ENCODE measurements at places on chromosomes 7 and 10. TPM values are rescaled to one million over a fixed set of nuclear protein-coding genes. Genes with fewer than 3 reads are reported as not detected.

DNA sequence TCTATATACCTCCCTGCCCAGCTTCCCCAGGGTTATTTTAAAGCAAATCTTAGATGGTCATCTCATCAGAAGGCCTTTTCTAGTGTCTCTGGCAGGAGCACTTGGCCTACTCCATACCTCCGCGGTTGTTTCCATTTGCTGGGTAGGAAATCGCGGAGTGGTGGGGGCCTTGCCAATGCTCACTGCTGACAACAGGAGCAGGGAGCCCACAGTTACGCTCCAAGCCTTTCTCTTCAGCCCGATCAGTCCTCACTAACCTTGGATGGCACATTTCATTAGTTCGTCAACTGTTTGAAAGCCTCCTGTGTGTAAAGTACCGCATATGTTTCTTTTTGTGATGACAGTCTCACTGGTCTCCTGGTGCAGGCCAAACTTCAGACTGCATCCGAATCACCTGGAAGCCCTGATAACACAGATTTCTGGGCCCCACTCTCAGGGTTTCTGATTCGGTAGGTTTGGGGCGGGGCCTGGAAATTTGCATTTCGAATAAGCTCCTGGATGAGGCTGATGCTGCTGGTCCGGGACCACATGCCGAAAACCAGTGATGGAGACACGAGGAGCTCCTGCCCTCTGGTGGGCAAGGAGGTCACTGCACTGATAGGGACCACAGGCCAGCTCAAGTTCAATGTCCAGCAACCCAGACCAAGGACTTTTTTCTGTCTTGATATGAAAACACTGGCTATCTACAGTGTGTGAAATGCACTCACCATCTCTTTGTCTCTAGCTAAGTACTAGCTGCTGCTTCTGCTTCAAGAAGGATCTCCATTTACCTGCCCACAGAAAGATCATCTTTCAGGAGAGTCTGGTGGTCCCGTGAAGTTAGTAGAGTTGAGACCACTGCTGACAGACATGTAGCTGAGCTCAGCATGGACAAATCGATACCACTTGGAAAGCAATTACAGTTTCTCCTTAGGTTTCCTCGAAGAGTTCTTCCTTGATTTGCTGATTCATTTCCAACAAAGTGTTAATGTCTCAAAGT is 14.0 kb downstream of the LRGUK start:
- H3K4me3 ChIP-seq: no peak overlapping the region
- H3K27ac ChIP-seq: no peak overlapping the region
- DNase-seq: peak; percentile 78
- no peaks in the 10 kb centered on the region for H3K36me3 ChIP-seq
- H3K4me1 ChIP-seq: no peaks in the 10 kb centered on the region
- H3K27me3 ChIP-seq: no peaks in the 10 kb centered on the region

DNA sequence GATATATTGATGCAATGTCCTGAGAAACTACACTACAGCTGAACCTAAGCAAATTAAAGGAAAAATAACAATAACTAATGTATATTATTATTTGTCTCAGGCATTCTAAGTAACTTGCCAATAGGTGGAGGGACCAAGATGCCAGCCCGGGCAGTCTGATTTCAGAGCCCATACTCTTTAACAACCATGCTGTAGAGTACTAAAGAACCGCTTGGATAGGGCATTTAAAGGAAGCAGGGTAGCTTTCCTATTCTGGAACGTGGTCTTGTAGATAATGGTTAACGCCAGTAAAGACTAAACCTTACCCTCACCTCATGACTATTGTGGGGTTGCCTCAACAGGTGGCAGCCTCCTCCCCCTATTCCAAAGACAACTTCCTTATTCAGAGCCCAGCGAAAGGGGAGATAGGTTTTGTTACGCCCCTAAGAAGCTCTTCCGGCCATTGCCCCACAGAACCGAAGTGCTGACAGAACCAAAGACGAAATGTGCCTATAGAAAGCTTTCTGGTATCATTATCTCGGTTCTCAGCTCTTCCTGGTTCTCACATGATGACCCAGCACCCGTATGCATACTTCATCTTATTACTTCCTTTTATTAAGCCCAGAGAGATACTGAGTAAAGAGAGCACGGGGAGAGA is 707 bp upstream of the C1GALT1 start:
- H3K36me3 ChIP-seq: no peaks in the 10 kb centered on the region
- peak overlapping the region; percentile 95 for H3K27ac ChIP-seq
- H3K4me3 ChIP-seq: peak overlapping the region; percentile 32
- peak; percentile 66 for DNase-seq
- no peaks in the 10 kb centered on the region for H3K4me1 ChIP-seq
- H3K27me3 ChIP-seq: no peaks in the 10 kb centered on the region

TFPI2 gene
- total RNA-seq: 5.0 TPM

- no peaks in the 10 kb centered on the region for H3K4me1 ChIP-seq
- no peak overlapping the region for H3K27ac ChIP-seq
- H3K27me3 ChIP-seq: no peaks in the 10 kb centered on the region
- H3K4me3 ChIP-seq: no peak overlapping the region
- DNase-seq: no peak
Observed at GRCh38 chr10:93245779-93246178, 172.1 kb downstream of the CYP26A1 start.

DNA sequence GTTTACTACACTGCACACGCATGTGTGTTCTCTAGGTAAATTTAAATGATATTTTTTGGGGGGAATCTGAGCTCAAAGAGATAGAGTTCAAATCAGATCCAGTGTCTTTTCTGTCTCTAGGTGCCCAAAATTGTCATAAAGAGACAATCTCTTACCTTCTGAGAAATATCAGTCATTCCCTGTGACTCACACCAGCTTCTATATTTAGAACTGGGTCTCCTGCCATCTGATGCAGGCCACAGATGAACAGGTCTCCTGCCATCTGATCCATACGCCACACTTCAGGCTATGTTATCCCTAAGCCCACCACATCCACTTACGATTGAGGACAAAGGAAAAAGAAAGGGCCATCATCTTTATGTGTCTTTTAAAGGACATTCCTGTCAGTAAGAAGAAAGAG is 136.3 kb upstream of the LAMB4 start:
- DNase-seq: no peak
- no peaks in the 10 kb centered on the region for H3K27me3 ChIP-seq
- no peak overlapping the region for H3K27ac ChIP-seq
- H3K4me1 ChIP-seq: no peaks in the 10 kb centered on the region
- H3K4me3 ChIP-seq: no peak overlapping the region
- H3K36me3 ChIP-seq: no peaks in the 10 kb centered on the region

SPDYE6 gene
- not detected for total RNA-seq

DNA sequence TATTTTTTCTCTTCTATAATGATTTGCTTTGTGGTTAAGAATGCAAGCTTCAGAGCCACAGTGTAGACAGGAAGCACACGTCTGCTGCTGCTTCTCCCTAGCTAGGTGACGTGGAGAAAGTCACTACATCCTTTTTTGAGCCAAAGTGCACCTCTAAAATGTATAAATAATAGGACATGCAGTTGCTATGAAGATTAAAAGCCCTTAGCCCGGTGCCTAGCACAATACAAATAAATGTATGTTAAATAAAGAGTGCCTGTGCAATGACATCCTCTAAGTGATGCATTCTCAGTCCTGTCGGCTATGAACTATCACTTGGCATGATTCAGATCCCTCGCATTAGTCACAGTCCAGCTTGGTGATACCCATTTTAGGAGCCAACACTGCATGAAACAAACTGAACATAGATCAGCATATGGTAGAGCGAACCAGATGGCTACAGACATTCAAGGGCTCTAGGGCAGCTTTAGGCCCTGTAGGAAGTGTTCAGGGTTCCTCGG is 4.8 kb upstream of the TRDMT1 start:
- DNase-seq: no peak
- peaks cover 5% of the 10 kb centered on the region for H3K4me1 ChIP-seq
- H3K27me3 ChIP-seq: no peaks in the 10 kb centered on the region
- H3K4me3 ChIP-seq: no peak overlapping the region
- no peak overlapping the region for H3K27ac ChIP-seq

GRCh38 chr10:43982250-43982649 is 333.6 kb upstream of the ZNF32 start:
- no peaks in the 10 kb centered on the region for H3K27me3 ChIP-seq
- DNase-seq: no peak
- H3K27ac ChIP-seq: no peak overlapping the region
- no peak overlapping the region for H3K4me3 ChIP-seq
- no peaks in the 10 kb centered on the region for H3K4me1 ChIP-seq
- H3K36me3 ChIP-seq: no peaks in the 10 kb centered on the region

PLAC9 gene
- 5.1 TPM for total RNA-seq

DNA sequence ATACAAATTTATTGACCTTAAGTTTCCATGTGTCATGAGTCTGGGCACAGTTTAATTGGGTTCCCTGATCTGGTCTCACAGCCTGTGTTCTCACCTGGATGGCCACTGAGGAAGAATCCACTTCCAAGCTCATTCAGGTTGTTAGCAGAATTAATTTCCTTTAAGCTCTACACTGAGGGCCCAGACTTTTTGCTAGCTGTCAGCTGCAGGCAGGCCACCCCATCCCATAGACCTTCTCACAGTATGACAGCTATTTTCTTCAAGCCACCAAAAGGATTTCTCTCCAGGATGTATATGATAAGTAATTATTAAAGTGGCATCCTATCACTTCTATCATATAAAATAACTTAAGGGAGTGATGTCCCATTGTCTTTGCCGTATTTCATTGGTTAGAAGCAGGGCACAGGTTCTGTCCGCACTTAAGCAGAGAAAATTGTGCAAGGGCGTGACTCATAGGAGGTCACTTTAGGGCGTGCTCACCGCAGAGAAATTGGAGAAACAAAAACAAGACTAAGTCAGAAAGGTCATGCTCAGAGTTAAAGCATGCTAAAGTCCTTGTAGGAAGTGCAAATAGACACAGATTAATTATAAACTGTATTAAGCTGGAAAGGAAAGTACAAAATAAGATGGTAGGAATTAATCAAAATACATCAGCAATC is 109.9 kb downstream of the AHR start:
- H3K27ac ChIP-seq: no peak overlapping the region
- no peaks in the 10 kb centered on the region for H3K27me3 ChIP-seq
- H3K4me1 ChIP-seq: no peaks in the 10 kb centered on the region
- peak; percentile 80 for DNase-seq
- H3K4me3 ChIP-seq: no peak overlapping the region

DNA sequence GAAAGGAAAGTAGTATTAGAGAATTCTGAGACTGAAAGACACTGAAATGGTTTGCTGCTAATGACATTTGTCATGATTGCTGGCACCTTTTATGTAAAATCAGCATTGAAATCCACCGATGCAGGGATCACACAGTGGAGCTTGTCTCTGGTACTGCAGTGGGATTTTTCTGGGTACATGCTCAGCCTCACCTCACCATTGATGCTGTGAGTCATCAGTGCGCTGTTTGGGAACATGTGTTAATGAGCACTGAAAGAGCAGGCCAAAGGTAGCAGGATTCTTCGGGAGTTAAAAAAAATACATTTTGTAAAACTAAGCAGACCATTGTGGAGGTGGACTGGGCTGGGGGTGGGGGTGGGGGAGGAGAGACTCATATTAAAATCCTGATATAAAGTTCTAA is 174.9 kb downstream of the CREB5 start:
- H3K27ac ChIP-seq: no peak overlapping the region
- DNase-seq: no peak
- H3K27me3 ChIP-seq: no peaks in the 10 kb centered on the region
- H3K4me1 ChIP-seq: no peaks in the 10 kb centered on the region
- no peak overlapping the region for H3K4me3 ChIP-seq
- H3K36me3 ChIP-seq: no peaks in the 10 kb centered on the region
